ENCODE measurements at places on chromosomes 3 and 15. TPM values are rescaled to one million over a fixed set of nuclear protein-coding genes. Genes with fewer than 3 reads are reported as not detected.

DNA sequence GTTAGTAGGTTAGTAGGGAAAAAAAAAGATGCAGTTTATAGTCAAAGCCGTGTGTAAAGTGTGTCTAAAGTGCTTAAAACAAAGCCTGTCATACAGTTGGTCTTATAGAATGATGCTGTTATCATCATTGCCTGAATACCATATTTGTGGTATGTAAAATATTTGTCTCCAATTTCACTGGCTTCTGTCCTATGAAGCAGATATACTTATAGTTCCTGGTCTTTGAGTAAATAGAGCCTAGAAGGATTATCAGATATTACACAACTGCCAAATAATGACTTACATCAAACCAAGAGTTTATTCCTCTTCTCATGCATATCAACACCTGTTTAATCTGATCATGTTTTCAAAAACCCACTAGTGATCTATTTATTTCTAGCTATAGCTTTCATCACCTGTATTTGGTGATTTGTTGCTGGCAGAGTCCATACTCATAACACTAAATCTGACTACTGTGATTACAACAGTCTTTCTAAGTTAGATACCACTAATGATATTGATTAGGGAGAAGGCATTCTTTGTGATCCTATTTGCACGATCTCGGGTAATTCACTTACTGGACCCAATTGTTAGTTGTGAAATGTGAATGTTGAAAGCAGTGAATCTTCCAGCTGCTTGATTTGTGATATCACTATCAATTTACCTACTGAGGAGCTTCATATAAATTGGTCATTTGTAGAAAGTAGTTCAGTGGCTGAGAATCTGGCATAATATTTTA is 413.7 kb downstream of the LPP start:
- no peak overlapping the region for H3K27ac ChIP-seq
- no peaks in the 10 kb centered on the region for H3K36me3 ChIP-seq
- peaks cover 6% of the 10 kb centered on the region for H3K4me1 ChIP-seq
- H3K4me3 ChIP-seq = no peak overlapping the region
- no peaks in the 10 kb centered on the region for H3K27me3 ChIP-seq
- DNase-seq = no peak

The CCNB2 gene
- total RNA-seq = 1.1 TPM

The CHRM5 gene
- total RNA-seq = not detected

GRCh38 chr3:114644367-114644766 is 350.5 kb downstream of the TIGIT start:
- H3K4me3 ChIP-seq = no peak overlapping the region
- H3K27ac ChIP-seq = no peak overlapping the region
- no peaks in the 10 kb centered on the region for H3K36me3 ChIP-seq
- no peaks in the 10 kb centered on the region for H3K27me3 ChIP-seq
- no peak for DNase-seq

The ATP8B4 gene
- 3.7 TPM for total RNA-seq

DNA sequence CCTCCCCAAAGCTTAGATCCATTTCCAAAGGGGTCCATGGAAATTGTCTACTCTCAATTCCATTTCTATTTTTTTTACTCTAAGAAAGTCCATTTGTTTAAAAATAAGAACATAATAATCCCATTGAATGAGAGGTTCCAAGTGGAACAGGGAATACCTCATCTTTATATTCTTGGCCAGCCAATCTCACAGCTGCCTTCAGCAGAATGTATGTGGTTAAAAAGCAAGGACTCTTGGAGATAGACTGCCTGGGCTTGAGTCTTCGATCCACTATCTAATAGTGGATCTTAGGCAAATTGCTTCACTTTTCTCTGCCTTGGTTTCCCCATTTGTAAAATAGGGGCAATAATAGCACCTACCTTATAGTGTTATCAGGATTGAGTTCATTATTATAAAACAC is 24.5 kb upstream of the CAPN7 start:
- no peak overlapping the region for H3K27ac ChIP-seq
- no peak for DNase-seq
- H3K4me3 ChIP-seq = no peak overlapping the region
- no peaks in the 10 kb centered on the region for H3K4me1 ChIP-seq

All from ovary (tissue), 10 donors.